ENCODE measurements at places on chromosomes 7 and 10.

- no peak for DNase-seq
These were observed 523.6 kb downstream of the DNAJB6 start for GRCh38 chr7:157860406-157860805.

DNA sequence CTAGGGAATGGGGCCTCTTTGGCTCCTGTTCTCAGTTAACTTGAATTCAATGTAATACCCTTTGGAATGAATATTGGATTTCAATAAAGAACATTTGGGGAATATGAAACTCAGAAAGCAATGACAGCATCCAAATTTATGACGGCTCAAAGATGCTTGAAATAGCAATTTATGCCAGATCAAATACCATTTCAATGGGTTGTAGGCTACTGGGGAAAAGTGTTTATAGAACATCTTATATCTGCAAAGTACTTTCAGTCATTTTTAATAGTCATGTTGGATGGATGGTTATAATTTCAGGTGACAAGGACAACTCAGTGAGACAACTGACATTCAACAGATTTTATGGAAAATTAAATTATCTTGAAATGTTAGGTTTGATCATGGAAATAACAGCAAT is 772.7 kb downstream of the PHTF2 start:
- DNase-seq = no peak

GRCh38 chr7:120838281-120838682 is 19.7 kb downstream of the TSPAN12 start:
- no peak for DNase-seq

GRCh38 chr10:118035354-118036005 is 11.3 kb downstream of the RAB11FIP2 start:
- no peak for DNase-seq

DNA sequence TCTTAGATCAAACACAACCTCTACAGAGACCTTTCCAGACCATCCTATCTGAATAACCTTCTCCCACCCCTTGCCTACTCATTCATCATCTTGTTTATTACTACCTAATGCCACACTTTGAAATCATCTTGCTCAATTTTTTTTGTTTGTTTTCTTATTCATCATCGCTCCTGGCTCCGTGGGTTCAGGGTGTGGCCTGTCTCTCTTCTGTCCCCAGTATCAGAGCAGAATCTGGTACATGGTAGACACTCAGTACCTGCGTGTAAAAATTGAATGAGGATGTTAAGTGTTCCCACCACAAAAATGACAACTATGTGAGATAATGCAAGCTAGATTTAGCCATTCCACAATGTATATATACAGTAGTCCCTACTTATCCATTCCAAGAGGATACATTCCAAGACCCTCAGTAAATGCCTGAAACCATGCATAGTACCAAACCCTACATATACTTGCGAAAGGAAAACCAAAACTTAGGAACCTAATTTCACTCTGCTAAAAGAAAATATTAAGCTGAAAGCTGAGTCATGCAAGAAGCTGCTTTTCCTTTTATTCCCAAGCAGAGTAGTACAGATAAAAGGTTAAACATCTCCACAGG is 72.1 kb upstream of the SEC61G start:
- no peak for DNase-seq

DNA sequence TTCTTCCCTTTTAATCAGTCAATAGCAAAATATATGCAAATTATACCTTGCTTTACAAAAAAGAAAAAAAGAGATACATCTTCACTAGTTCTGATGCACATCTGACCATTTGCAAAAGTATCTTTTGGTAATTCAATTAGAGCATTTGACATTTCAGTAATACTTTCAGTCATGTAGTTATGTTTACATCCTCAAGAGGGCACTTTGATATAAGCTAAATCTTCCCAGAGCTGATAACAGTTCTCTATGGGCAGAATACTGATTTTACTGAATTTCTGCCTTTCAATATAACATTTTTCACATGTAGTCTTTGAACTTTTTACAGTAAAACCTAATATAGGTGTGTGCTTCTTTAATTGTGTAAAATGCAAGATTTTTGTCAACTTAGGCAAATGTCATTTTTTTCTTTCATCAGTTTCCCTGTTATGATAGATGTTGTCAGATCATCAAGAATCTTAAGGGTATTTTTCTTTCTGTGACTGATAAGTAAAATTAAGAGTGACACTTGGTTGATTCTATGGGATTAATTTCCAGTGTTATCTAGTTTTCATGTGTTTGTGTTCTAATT is 703.5 kb upstream of the SEMA3D start:
- DNase-seq = no peak

- DNase-seq = no peak
These were observed 234.0 kb upstream of the ZNF32 start for GRCh38 chr10:43882711-43883110.

DNA sequence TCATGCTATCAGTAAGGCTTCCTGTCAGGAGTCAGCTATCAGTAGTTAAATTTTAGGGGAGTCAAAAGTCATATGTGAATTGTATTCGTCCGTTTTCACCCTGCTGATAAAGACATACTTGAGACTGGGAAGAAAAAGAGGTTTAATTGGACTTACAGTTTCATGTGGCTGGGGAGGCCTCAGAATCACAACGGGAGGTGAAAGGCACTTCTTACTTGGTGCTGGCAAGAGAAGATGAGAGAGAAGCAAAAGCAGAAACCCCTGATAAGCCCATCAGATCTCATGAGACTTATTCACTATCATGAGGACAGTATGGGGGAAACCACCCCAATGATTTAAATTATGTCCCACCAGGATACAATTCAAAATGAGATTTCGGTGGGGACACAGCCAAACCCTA is 47.1 kb downstream of the KLF6 start:
- DNase-seq = no peak

GRCh38 chr10:110978204-110978603 is 58.8 kb downstream of the SHOC2 start:
- no peak for DNase-seq

DNA sequence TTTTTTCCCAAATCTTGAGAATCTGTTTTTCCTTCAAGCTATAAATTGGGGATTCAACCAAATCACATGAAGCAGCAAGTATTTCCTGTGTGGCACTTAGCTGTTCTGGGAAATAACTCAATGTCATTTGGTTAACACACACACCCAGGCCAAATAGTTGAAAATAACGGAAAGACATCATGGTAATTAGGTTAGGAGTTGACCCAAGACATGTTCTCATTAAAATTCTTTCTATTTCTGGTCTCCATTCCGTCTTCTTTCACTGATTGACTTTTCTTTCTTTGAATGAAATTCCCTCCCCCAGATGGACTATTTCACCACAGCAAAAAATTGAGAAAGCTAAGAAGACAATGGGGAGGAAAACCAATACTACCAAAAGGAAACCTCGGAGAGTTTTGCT is 30.5 kb downstream of the NRP1 start:
- DNase-seq = no peak

DNA sequence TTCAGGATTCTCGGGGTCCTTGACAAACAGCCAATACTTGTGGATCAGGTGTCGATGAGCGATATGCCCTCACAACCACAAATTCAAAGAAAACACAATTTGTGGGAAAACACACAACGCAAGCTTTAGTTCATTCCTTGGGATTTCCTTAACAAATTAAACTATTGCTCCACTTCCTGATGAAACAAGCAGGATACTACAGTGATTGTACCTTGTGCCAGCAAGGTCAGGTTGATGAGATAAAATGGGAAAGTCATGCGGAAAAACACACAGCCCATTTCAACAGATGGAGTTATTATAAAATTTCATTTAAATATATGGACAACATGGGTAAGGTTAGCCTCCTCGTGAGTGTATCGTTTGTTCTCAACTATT is 8.8 kb upstream of the RHOBTB1 start:
- DNase-seq = no peak

GRCh38 chr7:92635538-92635937 is 45.3 kb upstream of the FAM133B start:
- DNase-seq = no peak

- DNase-seq = no peak
These were observed 181.8 kb downstream of the MACC1 start for GRCh38 chr7:20035279-20035875.

DNA sequence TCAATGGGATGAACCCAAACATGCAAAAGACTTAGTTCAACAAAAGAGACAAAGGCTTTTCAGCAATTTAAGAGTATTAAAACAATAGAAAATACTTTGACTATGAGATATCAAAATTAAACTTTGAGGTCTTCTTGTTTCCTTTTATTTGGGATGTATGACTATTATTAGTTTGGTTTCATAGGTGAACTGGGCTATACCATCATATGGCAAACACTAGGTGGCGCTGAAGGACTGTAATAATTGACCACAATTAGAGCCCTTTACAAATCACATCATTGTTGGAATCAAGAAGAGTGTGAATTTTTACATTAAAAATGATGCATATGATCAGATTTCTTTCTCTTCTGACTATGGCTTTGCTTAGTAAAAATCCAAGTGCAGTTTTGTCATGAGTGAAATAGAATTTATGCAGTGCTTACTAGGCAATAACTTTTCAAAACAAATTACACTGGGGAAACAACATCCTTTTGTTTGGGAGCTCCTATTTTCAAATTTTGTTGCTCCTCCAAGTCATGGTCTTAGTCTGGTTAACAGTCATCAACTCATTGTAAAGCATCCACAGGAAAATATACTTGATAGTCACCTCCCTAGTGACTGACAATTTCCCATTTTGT is 14.7 kb upstream of the NXPH1 start:
- peak; percentile 74 for DNase-seq

DNA sequence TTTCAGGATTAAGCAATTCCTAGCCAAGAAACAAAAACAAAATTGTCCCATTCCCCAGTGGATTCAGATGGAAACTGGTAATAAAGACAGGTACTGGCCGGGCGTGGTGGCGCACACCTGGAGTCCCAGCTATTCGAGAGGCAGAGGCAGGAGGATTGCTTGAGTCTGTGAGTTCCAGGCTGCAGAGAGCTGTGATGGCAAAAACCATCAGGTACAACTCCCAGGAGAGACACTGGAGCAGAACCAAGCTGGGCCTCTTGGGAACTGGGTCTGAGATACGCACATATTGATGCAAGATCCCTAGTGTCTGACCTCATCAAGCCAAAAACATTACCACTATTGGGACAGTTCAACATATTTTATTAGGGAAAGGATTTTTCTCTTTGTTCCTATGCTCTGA is 84.0 kb upstream of the ANLN start:
- DNase-seq = no peak

- no peak for DNase-seq
These were observed 273.4 kb downstream of the MAD1L1 start for GRCh38 chr7:1959305-1959704.

DNA sequence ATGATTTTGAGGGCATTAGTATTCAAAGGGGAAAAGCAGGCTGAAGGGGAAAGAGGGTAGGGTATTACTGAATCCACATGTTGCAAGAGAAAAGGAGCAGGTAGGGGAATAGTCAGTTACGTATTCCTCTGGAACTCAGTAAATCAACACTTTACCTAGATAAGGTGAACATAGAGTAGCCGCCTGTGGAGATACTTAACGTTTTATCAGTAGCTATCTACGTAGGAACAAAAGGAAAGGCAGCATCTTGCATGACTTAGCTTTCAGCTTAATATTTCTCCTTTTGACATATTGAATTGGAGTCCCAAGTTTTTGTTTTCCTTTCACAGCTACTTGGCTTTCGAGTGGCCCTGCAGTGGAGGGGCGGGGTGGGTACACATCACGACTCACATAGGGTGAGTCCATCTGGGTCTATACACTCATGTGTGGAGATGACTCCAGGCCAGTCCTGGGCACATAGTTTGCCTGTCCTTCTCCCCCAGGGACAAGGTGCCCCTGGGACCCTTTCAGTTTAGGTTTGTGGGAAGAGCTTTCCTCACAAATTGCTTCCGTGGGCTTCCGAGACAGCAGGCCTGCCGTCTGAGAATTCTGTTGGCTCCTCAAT is 48.1 kb downstream of the CCNY start:
- no peak for DNase-seq

Data from NCI-H2107 (cell line).